ENCODE measurements at places on chromosomes 4 and X. TPM values are rescaled to one million over a fixed set of nuclear protein-coding genes. Genes with fewer than 3 reads are reported as not detected.

Gene MMRN1
- polyA plus RNA-seq, result 0.73 TPM

Gene ATP8A1
- polyA plus RNA-seq, result 10.2 TPM

Gene TCEAL3
- 4.6 TPM for polyA plus RNA-seq

Gene FUNDC2
- 160 TPM for polyA plus RNA-seq

Gene KDR
- polyA plus RNA-seq, result not detected

Gene SATL1
- not detected for polyA plus RNA-seq

Gene GABRA4
- polyA plus RNA-seq, result not detected

Gene MAGEA2
- not detected for polyA plus RNA-seq

Gene KLHL5
- 9.3 TPM for polyA plus RNA-seq

Gene SLC2A9
- polyA plus RNA-seq, result 1.5 TPM

Gene MTMR8
- 5.1 TPM for polyA plus RNA-seq

Gene CT45A3
- not detected for polyA plus RNA-seq

Gene LNX1
- polyA plus RNA-seq, result 0.48 TPM

Gene PABPC1L2B
- not detected for polyA plus RNA-seq

Gene FHDC1
- not detected for polyA plus RNA-seq

Gene TMEM165
- polyA plus RNA-seq, result 26.7 TPM

Gene TLR1
- polyA plus RNA-seq, result 23.0 TPM

Gene NUDT11
- polyA plus RNA-seq, result not detected

Gene SLC9B1
- polyA plus RNA-seq, result 3.4 TPM

Gene SPP1
- polyA plus RNA-seq, result not detected

Gene COL4A6
- polyA plus RNA-seq, result not detected

Gene WAS
- polyA plus RNA-seq, result 18.6 TPM

Gene SPATA18
- polyA plus RNA-seq, result not detected

Gene RTL3
- polyA plus RNA-seq, result not detected

Gene PDK3
- polyA plus RNA-seq, result 44.1 TPM

Data from naive thymus-derived CD4-positive, alpha-beta T cell (primary cell).